ENCODE measurements at places on chromosomes 16 and 17. TPM values are rescaled to one million over a fixed set of nuclear protein-coding genes. Genes with fewer than 3 reads are reported as not detected.

BAIAP3 gene
- 4.4 TPM for total RNA-seq

GRCh38 chr16:13959626-13960025 lies 39.7 kb downstream of the ERCC4 start:
- DNase-seq, result no peak
- H3K27me3 ChIP-seq, result no peaks in the 10 kb centered on the region
- no peak overlapping the region for H3K27ac ChIP-seq
- no peaks in the 10 kb centered on the region for H3K36me3 ChIP-seq
- H3K4me1 ChIP-seq, result peaks cover 23% of the 10 kb centered on the region

ERBB2 gene
- total RNA-seq, result 15.2 TPM

- H3K4me1 ChIP-seq, result peaks cover 8% of the 10 kb centered on the region
- H3K36me3 ChIP-seq, result no peaks in the 10 kb centered on the region
- no peak for DNase-seq
- H3K4me3 ChIP-seq, result peak within 1 kb of the TSS; percentile 65
- H3K27me3 ChIP-seq, result peaks cover 69% of the 10 kb centered on the region
- no peak within 1 kb of the TSS for H3K27ac ChIP-seq
Measured at GRCh38 chr17:46818316-46818928, at the start of gene WNT3. TSS of gene WNT3 (minus strand) at chr17:46818692. CDS start at chr17:46818597, 95 bp downstream.

Data from gastrocnemius medialis (tissue), 4 donors.